Right renal cortex interstitium (tissue), 3 donors: ENCODE measurements at places on chromosomes 7 and 10. TPM values are rescaled to one million over a fixed set of nuclear protein-coding genes. Genes with fewer than 3 reads are reported as not detected.

- DNase-seq, result no peak
Observed at GRCh38 chr7:24135003-24135817, 148.8 kb upstream of the NPY start.

- DNase-seq, result no peak
Observed at GRCh38 chr7:32609463-32609862, 114.2 kb downstream of the AVL9 start.

- no peak for DNase-seq
Observed at GRCh38 chr10:80259405-80259871, 30.0 kb downstream of the MAT1A start.

DNA sequence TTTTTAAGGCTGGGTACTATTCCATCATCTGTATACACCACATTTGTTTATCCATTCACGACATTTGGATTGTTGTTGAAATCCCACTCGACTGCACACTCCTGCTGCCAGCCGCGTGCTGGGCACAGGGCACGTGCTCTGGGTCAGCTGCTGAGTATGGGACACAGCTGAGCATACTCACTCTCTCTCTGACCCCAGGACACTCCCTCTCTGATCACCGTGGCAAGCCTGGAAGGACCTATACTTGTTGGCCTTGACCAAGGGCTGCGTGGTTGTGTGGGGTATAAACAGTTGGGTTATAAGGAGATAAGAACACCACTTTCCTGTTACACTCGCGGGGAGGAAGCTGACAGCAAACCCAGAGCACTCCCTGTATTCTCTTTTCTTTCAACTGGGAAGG, 153.0 kb upstream of the RHEB start:
- no peak for DNase-seq

DNA sequence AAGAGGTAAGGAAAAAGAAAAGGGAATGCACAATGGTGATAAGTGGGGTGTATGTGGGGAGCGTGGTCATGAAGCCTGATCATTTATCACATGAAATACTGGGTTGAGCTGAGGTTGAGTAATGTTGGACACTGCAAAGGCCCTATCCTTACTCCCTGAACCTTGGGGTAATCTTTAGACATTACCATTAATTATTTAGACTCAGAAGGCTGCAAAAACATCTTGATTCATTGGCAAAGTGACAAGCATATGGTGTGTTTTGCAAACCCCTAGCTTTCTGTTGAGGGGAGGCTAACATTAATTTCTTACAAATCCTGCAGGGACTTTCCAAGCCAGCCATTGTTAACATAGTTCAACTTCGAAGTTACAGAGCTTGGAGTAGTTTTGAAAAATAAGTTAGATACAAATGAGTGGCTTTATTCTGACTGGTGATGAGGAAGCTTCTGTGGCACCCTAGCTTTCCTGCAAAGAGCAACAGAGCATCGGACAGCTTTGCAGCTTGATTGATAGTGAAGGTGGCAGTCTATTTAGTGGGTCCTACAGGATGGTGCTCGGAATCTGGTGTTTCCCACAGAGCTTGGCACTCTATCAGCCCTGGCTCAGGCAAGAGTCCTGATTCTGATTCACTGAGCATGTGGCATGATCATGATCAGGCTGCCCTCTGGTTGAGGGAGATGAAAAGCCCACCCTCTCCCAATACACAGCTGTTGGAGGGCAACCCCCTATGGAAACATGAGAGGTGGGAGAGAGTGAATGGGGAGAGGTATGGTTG, 153.7 kb upstream of the NPVF start:
- DNase-seq, result no peak

DNA sequence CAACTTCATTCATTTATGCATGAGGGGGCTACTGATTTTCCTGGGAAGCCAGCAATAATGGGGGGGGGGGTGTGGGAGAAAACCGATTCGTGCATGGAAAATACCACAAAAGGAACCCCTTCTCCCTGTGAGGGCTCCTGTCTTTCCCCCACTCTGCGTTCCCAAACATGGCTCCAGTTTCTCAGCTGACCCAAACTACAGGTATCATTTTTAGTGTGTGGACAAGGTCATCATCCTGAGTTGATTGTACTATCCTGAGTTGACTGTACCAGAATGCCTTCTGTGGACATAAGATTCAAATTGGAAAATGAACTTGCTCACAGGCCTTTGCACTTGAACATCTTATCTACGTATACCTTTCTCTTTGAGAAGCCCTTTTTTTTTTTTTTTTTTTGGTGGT, 49.9 kb downstream of the ZRANB1 start:
- DNase-seq, result no peak

GRCh38 chr7:10724449-10724848, 249.2 kb upstream of the PHF14 start:
- DNase-seq, result no peak

DNA sequence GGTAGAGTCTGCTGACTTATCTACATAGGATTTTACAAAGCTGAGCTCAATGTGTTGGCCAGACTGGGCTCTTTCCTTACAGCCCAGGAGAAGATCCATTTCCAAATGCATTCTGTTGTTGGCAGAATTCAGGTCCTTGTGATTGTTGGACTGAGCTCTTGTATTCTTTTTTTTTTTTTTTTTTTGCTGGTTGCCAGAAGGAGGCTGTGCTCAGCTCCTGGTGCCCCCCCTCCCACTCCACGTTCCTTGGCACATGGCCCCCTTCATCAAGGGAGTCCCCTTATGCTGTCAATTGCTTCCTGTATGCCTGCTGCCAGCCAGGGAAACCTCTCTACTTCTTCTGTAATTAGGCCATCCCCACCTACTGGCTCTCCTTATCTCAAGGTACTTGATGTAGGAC, 518.1 kb upstream of the AKR1E2 start:
- no peak for DNase-seq

- DNase-seq, result peak; percentile 35
Observed at GRCh38 chr7:111763221-111763801, 201.0 kb upstream of the IMMP2L start.

- DNase-seq, result peak; percentile 29
Observed at GRCh38 chr10:7788639-7789286, 786 bp downstream of the ATP5F1C start.

- DNase-seq, result no peak
Observed at GRCh38 chr7:132412435-132412834, 163.8 kb downstream of the PLXNA4 start.

PPP1R3C gene
- 41.9 TPM for polyA plus RNA-seq

C7orf57 gene
- polyA plus RNA-seq, result 0.50 TPM

OR2A1 gene
- polyA plus RNA-seq, result 0.39 TPM

PALD1 gene
- polyA plus RNA-seq, result 10.6 TPM

SLC26A4 gene
- polyA plus RNA-seq, result 3.5 TPM
